ENCODE measurements at places on chromosomes 1 and 21.

- H3K27ac ChIP-seq: no peak overlapping the region
- no peaks in the 10 kb centered on the region for H3K27me3 ChIP-seq
- H3K36me3 ChIP-seq: 0 out of 2 replicates have a peak, but pooled peaks cover 5% of the 10 kb centered on the region
- no peak for DNase-seq
- no peak overlapping the region for H3K4me3 ChIP-seq
Measured at GRCh38 chr1:98668733-98669132, 7.2 kb downstream of the SNX7 start.

DNA sequence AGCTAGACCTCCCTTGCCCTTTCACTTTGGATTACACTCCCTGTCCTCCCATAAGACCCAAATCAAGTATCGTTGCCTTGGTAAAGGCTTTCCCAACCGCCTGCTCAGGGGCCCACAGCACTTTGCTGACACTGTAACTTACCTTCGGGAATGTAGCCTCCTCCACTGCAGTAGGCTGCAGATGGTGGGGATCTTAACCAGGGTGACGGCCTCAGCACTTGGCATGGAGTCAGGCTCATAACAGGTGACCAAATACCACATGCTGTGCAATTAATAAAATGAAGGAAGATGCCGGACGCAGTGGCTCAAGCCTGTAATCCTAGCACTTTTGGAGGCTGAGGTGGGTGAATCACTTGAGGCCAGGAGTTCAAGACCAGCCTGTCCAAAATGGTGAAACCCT, 88.7 kb upstream of the IRF2BP2 start:
- no peaks in the 10 kb centered on the region for H3K36me3 ChIP-seq
- DNase-seq: no peak
- no peaks in the 10 kb centered on the region for H3K27me3 ChIP-seq
- no peak overlapping the region for H3K4me3 ChIP-seq

DNA sequence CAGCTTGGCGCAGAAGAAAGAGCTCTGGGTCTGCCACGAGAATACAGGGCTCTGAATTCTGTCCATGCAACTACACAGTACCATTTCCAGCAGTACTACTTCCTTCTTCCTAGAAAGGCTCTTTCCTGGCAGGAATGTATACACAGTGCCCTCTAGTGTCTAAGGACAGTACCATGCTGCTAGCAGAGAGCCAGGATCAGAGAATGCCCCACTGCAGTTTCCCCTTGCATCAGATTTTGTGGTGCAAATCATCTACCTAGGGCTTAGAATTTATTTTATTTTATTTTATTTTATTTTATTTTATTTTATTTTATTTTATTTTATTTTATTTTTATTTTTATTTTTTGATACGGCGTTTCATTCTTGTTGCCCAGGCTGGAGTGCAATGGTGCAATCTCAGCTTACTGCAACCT, 50.8 kb downstream of the PAX7 start:
- H3K36me3 ChIP-seq: no peaks in the 10 kb centered on the region
- H3K4me1 ChIP-seq: no peaks in the 10 kb centered on the region
- no peak for DNase-seq

GRCh38 chr1:98157524-98158313, 236.9 kb upstream of the DPYD start:
- H3K4me3 ChIP-seq: no peak overlapping the region
- H3K27me3 ChIP-seq: no peaks in the 10 kb centered on the region
- 0 out of 2 replicates have a peak, but pooled peaks cover 3% of the 10 kb centered on the region for H3K4me1 ChIP-seq

GRCh38 chr1:212012034-212012740, 23.2 kb downstream of the INTS7 start:
- no peak overlapping the region for H3K27ac ChIP-seq
- DNase-seq: peak; percentile 64
- H3K4me1 ChIP-seq: no peaks in the 10 kb centered on the region
- no peaks in the 10 kb centered on the region for H3K27me3 ChIP-seq
- peaks cover 53% of the 10 kb centered on the region for H3K36me3 ChIP-seq

GRCh38 chr21:45420061-45421041, 15.4 kb downstream of the COL18A1 start:
- H3K36me3 ChIP-seq: no peaks in the 10 kb centered on the region
- no peak for DNase-seq
- H3K27me3 ChIP-seq: no peaks in the 10 kb centered on the region
- no peak overlapping the region for H3K27ac ChIP-seq
- no peak overlapping the region for H3K4me3 ChIP-seq

- H3K27ac ChIP-seq: no peak overlapping the region
- no peaks in the 10 kb centered on the region for H3K27me3 ChIP-seq
- H3K4me3 ChIP-seq: no peak overlapping the region
- DNase-seq: no peak
- H3K36me3 ChIP-seq: no peaks in the 10 kb centered on the region
- peaks cover 3% of the 10 kb centered on the region for H3K4me1 ChIP-seq
Measured at GRCh38 chr21:38385427-38386175, 112.7 kb downstream of the ERG start.

DNA sequence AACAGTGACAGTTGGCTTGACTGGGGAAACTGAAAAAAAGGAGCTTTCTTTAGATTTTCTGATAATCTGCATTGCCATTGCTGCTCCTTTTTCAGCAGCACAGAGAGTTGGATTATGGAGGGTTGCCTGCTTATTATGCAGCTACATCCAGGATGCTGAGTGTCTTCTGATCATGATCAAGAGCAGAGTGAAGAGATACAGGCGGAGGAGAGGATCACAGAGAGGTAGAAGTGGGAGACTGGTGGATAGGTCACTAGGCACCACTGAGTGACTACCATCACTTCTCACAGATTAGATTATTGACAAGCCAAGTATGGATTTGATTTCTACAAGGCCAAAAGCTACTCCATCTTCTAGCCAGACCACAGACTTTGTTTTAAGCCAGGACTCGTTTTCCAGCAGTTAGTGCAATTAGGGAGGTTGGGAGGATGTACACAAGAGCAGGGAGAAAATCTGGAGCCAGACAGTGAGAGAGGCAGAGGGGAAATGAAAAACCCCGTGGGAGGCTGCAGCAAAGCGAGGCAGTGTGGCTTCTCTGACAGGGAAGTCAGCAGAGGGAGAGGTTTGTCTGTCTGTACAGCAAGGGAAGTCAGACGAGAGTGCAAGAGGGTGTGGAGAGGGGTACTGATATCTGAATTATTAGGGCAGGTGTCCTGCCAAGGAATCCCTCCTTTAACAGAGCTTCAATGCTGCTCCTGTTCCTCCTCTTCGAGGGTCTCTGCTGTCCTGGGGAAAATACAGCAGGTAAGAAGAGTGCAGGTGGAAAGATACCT, at the start of gene CD1E:
Gene CD1E, plus strand, starts transcription at position 592 of the 773 bp plus-strand sequence. Its CDS starts 95 bp downstream, at position 687.
- H3K4me1 ChIP-seq: no peaks in the 10 kb centered on the region
- H3K27me3 ChIP-seq: no peaks in the 10 kb centered on the region
- H3K27ac ChIP-seq: no peak within 1 kb of the TSS
- H3K4me3 ChIP-seq: no peak within 1 kb of the TSS

- no peak overlapping the region for H3K27ac ChIP-seq
- H3K4me3 ChIP-seq: no peak overlapping the region
Measured at GRCh38 chr1:90319918-90320317, 325.0 kb downstream of the ZNF326 start.

GRCh38 chr1:212293579-212293978, 8.4 kb downstream of the PPP2R5A start:
- H3K4me3 ChIP-seq: no peak overlapping the region
- no peaks in the 10 kb centered on the region for H3K36me3 ChIP-seq
- no peak for DNase-seq
- H3K27ac ChIP-seq: no peak overlapping the region
- peaks cover 11% of the 10 kb centered on the region for H3K4me1 ChIP-seq
- no peaks in the 10 kb centered on the region for H3K27me3 ChIP-seq

DNA sequence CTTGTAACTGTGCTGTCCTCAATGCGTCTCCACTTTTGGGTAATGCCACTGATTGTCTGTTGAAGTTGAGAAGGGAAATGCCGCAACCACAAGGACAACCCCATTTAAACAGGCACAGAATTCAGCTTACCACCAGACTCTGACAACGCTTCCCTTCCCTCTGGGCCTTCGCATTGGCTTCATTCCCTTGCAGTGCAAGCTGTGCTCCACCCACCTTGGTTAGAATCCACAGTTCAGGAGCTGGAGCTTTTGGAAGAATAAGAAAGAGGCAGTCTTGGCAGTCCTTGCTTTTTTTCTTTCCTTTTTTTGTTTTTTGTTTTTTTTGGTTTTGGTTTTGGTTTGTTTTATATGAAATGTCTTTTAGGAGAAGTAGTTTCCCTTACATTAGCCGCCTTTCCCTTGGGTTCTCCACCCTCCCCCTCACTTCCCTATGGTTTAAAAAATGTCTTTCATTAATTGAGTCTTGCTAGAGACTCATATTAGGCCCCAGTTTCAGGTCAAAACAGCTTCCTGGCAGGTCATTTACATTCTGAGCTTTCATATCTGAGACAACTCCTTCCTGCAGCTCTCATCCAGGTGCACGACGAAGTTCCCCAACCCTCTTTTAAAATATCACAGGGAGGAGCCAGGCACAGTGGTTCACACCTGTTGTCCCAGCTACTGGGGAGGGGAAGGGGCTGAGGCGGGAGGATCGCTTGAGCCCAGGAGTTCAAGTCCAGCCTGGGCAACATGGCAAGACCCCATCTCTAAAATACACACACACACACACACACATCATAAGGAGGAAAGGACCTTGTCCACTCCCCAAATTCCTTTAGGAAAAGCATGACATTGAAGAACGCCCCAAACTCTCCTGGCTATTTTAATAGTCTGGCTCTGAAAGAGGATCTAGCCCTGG, 20.7 kb upstream of the LAX1 start:
- H3K4me3 ChIP-seq: no peak overlapping the region
- no peak overlapping the region for H3K27ac ChIP-seq
- DNase-seq: no peak
- no peaks in the 10 kb centered on the region for H3K4me1 ChIP-seq

- peaks cover 20% of the 10 kb centered on the region for H3K4me1 ChIP-seq
- peak; percentile 91 for DNase-seq
- H3K4me3 ChIP-seq: no peak overlapping the region
- no peaks in the 10 kb centered on the region for H3K36me3 ChIP-seq
Measured at GRCh38 chr1:23539698-23540266, 8.7 kb upstream of the E2F2 start.

- DNase-seq: no peak
- no peaks in the 10 kb centered on the region for H3K36me3 ChIP-seq
- peaks cover 27% of the 10 kb centered on the region for H3K4me1 ChIP-seq
- no peak overlapping the region for H3K4me3 ChIP-seq
- no peak overlapping the region for H3K27ac ChIP-seq
Measured at GRCh38 chr21:45060089-45060488, 14.3 kb upstream of the ADARB1 start.

DNA sequence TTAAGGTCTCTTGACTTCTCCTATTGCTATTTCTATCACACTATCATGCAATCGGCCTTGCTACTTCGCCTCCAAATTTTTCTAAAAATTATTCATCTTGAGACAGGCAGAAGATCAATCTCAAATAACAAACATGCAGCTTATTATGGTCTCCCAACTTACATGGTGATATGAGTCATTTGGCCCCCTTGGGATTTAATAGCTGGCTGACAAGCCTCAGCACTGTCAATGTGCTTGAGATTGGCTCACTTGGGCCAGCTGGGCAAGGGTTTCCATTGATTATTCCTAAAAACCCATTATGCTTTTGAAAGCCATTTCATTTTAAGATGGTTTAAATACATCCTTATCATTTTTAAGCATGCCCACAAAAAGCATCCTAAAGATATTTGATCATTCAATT, 224.5 kb upstream of the NFIA start:
- no peak for DNase-seq
- H3K27me3 ChIP-seq: no peaks in the 10 kb centered on the region
- H3K27ac ChIP-seq: no peak overlapping the region

- no peaks in the 10 kb centered on the region for H3K27me3 ChIP-seq
- H3K36me3 ChIP-seq: no peaks in the 10 kb centered on the region
- no peak for DNase-seq
- peaks cover 4% of the 10 kb centered on the region for H3K4me1 ChIP-seq
Measured at GRCh38 chr1:17161926-17162800, 42.8 kb upstream of the PADI1 start.

GRCh38 chr1:38129473-38129872, 82.9 kb upstream of the POU3F1 start:
- H3K27me3 ChIP-seq: no peaks in the 10 kb centered on the region
- H3K27ac ChIP-seq: no peak overlapping the region
- H3K4me1 ChIP-seq: peaks cover 9% of the 10 kb centered on the region

DNA sequence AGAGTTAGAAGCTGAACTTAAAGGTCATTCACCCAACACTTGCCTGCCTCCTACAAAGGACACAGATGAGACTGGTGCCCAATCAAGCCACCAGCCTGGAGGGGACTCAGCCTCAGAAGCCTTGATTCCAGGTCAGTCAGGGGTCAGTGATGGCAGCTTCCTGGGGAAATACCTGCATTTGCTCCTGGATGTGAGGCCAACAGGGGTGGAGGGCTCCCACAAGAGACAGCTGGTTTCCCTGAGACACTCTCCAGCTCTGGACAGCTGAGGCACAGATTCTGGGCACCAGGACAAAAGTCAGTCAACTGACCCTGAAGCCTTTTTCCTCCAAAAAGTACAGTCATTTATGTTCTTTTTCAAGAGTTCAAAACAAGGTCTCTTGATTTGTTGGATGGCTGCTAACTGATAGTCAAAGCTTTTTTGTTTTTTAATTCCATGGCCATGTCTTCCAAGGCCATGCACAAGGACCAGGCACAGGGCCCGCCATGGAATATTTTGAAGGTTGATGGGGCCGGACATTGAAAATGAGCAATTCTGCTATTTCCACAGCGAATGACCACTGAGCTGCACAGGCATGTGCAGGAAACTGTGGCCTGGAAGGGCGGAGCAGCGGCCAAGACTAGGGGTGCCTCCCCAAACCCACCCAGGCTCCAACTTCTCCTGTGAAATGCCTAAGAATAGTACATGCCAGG, 1.8 kb downstream of the C2CD2 start:
- no peak for DNase-seq
- no peaks in the 10 kb centered on the region for H3K27me3 ChIP-seq
- no peak overlapping the region for H3K4me3 ChIP-seq
- H3K36me3 ChIP-seq: peaks cover 12% of the 10 kb centered on the region
- H3K27ac ChIP-seq: no peak overlapping the region

DNA sequence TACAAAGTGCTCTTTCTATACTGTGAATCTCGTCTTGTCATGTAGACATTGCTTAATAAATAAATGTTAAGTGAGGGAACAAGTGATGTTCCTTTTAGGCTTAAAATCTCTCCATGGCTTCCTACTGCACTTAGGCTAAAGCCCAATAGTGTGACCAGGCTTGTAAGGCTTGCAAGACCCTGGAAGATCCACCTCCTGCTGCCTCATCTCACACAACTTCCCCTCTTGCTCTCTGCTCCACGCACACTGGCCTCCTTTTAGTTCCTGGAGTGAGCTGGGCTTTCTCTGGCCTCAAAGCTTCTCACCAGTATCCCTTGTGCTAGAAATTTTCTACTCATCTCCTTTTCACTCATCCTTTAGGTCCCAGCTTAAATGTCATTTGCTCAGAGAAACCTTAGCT, 41.5 kb upstream of the DIPK1A start:
- H3K4me1 ChIP-seq: no peaks in the 10 kb centered on the region
- H3K4me3 ChIP-seq: no peak overlapping the region
- H3K27me3 ChIP-seq: peaks cover 7% of the 10 kb centered on the region
- DNase-seq: no peak

- no peaks in the 10 kb centered on the region for H3K4me1 ChIP-seq
- H3K36me3 ChIP-seq: no peaks in the 10 kb centered on the region
- H3K4me3 ChIP-seq: no peak overlapping the region
- DNase-seq: no peak
- H3K27ac ChIP-seq: no peak overlapping the region
Measured at GRCh38 chr1:157471531-157471930, 80.8 kb downstream of the FCRL5 start.

GRCh38 chr1:117942293-117942692, 12.8 kb downstream of the WDR3 start:
- no peak overlapping the region for H3K4me3 ChIP-seq
- no peaks in the 10 kb centered on the region for H3K27me3 ChIP-seq
- no peak overlapping the region for H3K27ac ChIP-seq
- no peak for DNase-seq
- no peaks in the 10 kb centered on the region for H3K4me1 ChIP-seq
- peaks cover 96% of the 10 kb centered on the region for H3K36me3 ChIP-seq

- H3K4me3 ChIP-seq: no peak overlapping the region
- H3K27me3 ChIP-seq: 0 out of 2 replicates have a peak, but pooled peaks cover 2% of the 10 kb centered on the region
- no peak overlapping the region for H3K27ac ChIP-seq
- no peak for DNase-seq
- H3K36me3 ChIP-seq: no peaks in the 10 kb centered on the region
Measured at GRCh38 chr1:215986401-215986800, 419.3 kb downstream of the KCTD3 start.

All from SJSA1 (cell line).